ENCODE measurements at places on chromosomes 4 and X.

- no peak for DNase-seq
Observed at GRCh38 chr4:163600727-163601126, 106.2 kb downstream of the TMA16 start.

- no peak for DNase-seq
Observed at GRCh38 chr4:129428454-129428853, 332.5 kb downstream of the C4orf33 start.

DNA sequence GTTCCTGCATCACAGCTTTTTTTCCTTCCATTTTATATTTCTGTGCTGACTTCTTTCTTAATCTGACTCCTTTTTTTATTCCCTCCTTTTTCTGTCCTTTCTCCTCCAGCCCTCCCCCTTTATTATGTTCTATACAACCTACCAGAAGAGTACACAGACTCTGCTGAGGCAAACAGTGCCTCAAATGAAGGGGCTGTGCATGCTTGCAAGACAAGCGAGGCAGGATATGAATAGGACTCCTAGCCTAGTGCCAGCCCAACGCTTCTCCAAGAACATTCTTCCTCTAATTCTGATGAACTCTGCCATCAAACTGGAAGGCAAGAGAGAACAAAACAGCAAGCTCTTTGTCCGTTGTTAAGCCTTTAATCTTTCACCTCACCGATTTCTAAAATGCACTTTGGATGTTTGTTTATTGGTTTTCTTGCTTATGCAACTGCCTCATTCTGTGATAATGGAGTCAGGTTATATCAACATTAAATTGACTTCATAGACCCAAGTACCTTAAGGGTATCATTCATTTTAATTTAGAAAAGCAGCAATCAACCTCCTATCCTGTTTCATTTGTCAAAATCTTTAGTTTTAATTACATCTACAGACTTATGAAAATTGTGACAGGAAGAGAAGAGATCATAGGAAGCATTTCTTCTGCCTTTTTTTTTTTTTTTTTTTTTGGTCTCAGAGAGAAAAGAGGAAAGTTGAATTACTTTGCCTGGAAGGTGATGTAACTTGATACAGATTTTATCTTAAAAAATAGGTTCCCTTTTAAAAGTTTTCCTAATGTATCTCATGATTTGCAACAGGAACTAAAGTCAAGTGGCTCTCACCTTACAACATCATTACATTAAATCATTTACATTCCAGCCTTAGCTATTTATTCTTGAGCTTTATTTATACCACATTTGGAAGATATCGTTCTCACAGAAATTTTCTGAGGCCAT, 284.7 kb upstream of the FTHL17 start:
- no peak for DNase-seq

GRCh38 chr4:168318266-168318895, at the start of gene DDX60:
Gene DDX60, minus strand, starts transcription at chr4:168318752. Its CDS starts 7,493 bp downstream, at chr4:168311259.
- peak; percentile 10 for DNase-seq

GRCh38 chr4:181105487-181105886, 1137.7 kb upstream of the TENM3 start:
- DNase-seq, result no peak

GRCh38 chr4:123913598-123913997, 517.0 kb downstream of the SPRY1 start:
- no peak for DNase-seq

DNA sequence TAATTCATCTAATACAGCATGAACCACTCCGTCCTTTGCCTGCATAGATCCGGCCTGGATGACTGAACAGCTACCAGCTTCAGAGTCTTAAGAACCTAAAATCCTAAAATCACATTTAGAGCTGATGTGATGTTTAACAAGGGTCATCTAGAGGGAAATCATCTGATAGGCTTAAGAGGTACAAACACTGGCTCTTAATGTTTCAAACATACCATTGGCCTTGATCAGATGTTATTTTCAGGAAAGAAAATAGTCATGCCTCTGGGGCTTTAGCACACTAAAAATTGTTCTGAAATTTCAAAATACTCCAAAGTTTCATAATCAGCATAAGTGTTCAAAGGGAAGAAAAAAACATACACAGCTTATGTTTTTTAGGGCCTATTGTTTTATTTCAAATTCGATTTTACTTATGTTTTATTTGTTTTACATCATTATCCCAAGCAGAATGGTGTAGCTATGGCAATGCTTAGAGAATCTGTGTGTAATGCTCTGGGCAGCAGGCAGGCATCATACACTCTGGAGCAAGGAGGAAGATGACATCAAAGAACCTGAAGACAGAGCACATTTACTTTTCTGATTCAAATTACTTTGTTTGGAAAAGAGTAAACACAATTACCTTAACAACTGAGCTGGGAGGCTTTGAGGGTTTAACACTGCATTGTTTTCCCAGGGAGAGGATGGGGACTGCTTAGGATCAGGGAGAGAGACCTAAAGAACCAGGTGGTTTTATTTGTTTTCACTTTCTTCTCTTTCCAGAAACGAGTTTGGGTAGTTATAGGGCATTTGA, 25.3 kb upstream of the LEF1 start:
- no peak for DNase-seq

DNA sequence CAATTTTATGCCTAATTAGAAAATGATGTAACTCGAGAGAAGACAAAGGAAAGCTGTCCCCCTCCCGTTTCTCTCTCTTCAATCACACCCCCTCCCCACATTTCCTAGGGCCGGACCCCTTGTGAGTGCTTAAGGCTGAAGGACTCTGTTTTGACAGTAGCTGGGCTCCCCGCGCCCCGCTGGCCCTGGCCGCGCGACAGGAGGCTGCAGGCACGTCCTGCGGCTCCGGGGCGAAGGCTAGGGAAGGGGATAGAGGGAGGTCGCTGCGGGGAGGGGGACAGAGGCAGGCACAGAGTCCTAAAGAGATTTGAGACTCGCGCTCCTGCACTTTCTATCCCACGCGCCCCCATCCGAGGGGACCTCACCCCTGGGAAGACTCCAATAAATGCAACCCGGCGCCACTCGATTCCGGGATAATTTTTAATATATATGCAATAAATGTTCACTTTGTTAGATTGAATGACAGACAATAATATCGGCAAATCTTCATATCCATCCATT, 56.2 kb upstream of the TMEM33 start:
- DNase-seq, result no peak

DNA sequence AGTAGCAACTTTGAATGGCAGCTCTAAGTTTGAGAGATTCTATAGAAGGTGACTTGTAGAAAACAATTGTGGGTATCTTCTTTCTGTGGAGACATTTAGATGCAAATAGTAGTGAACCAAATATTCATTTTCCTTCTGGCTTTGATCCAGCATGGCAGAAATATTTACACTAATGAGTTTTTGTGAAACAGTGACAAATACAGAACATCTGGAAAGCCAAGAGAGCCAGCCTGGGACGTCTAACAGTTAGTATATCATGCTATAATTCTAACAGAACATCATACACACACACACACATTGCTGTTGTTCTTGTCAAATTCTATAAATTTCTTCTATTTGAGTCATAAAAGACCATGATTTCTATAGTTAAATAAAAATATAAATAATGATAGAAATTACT, 1777.9 kb downstream of the ARAP2 start:
- no peak for DNase-seq

DNA sequence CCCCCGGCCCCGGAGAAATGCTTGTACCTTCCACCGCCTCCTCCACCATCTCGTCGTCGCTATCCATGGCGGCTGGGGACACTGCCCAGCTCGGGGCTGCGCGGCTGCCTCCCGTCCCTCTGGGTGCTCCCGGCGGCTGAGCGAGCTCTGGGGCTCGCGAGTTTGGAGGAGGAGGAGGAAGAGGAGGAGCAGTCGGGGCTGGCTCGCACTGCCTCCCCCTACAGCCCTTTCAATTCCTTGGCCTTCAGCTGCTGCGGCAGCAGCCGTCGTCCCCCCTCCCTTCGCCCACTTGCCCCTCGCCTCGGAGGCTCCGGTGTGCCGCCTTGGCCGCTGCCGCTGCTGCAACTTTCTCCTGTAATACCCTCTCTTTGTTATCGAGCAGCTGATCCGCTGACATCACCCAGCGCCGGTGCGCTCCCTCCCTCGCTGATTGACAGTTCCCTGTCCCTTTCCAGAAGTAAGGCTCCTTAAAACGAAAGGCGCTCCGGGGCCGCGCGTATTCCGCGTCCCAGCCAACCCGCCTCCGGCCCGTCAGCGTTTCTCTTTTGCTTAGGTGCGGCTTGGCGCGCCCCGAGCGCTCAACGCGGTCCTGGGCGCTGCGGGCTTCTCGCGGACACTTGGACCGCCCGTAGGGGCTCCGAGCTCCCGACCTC, at the start of gene SETD7:
Gene SETD7, minus strand, starts transcription at position 149 of the 653 bp plus-strand sequence. Its CDS starts 82 bp downstream, at position 67.
- DNase-seq, result peak; percentile 74

- DNase-seq, result peak; percentile 62
Observed at GRCh38 chr4:7462509-7462971, 27.8 kb upstream of the PSAPL1 start.

DNA sequence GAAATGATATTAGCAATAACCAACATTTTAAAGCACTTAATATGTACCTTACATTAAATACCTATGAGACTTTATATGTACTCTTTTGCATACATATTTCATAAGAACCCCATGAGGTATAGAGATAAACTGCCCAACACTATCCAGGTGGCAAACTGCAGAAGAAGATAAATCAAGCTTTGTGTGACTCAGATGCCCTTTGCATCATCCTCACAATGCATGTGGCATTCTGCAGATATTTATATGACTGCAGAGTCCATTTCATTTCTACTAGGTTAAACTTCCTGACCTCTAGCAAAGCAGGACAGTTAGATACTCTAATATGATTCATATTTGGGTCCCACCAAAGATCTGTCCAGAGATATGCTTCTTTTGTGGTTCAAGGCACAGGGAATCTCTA, 85.6 kb upstream of the RASGEF1B start:
- no peak for DNase-seq

DNA sequence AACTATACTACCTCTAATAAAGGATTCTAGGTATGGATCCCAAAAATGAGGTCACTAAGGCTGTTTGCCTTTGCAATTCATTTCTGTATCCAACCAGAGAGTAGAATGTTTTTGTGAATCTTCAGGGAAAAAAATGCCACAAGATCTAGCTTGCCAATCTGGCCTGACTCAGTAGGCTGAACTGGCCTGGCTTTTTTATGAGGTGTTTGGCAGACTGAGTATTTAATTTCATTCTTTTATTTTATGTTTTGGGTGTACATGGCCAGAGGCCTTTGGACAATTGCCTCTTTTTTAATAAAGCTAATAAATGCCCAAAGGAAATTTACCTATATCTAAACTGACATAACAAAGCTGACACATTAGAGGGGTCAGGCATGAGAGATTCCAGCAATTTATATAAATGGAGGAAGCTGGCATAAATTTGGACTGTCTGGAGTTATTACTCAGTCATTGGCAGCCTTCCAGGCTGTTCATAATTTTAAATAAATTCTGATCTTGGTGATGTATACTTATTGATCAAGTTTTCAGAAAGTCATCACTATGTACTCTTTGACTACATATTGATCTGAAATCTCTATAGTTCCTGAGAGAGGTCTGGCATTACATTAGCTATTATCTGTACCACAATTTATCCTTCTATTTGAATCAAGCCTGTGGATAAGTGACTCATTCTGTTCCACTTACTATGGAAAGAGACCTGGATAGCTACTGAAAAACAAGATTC, 376.4 kb upstream of the NOCT start:
- no peak for DNase-seq

GRCh38 chrX:20060961-20061748, 55.6 kb downstream of the MAP7D2 start:
- no peak for DNase-seq

DNA sequence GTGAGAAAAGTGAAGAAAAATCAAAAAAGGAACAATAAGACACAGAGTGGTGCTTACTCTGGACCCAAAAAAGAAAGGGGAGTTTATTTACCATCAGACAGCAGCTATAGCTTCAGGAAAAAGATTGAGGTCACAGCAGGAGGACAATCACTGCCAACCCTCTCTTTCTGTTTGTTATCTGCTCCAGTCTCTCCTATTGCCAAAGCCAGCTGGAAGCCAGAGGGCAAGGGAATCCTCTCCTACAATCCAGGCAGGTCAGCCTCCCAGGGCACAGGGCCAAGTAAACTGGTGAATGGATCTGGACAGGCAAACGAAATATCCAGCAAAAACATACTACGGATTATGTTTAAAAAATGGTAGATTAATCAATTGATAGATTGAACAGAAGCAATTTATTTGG, 306.9 kb upstream of the SLIT2 start:
- peak; percentile 90 for DNase-seq

DNA sequence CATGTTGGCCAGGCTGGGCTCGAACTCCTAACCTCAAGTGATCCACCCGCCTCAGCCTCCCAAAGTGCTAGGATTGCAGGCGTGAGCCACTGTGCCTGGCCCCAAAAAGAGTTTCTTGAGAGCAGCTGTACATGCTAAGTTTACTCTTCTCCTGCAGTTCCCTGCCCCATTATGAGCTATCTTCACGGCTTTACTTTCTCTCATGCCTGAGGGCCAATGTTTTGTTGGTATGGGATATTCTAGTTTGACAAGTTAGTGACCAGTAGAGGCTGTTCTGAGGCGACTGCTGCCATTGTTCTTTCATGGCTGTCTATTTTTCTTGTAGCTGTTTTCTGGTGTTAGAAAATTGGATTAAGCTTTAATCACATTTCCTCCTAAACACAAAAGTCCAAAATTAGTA, 78.0 kb upstream of the STX18 start:
- no peak for DNase-seq

DNA sequence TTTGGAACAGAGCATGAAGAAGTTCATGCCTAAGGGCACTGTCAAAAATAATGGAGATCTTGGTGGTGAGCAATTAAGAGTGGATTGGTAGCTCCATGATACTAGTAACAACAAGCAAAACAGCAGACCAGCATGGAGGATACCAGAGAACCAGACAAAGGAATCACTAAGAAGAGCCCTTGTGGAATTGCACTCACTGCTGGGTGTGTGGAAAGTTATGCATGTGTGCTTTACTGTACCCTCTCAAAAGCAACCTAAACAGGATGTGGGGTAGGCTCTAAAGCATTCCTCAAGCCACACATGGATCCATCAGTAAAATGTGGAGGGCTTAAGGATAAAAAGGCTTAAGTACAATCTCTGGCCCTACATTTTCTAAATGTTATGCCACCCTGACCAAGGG, 69.5 kb downstream of the AR start:
- no peak for DNase-seq

DNA sequence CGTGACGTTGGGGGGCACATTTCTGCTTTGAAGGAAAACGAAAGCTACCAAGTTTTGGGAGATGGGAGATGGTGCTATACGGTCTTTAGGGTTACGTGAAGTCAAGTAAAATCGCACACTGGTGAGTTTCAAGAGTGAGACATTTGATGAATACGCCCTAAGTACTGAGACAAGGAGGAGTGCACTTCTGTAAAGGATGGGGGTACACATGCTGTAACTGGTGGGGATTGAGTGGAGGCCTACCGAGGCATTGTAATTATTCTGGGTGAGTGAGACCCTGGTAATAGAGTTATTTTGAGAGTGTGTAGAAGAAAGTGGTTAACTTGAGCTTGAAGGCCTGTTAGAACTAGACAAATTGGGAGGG, 536 bp downstream of the SH3BGRL start:
- no peak for DNase-seq

DNA sequence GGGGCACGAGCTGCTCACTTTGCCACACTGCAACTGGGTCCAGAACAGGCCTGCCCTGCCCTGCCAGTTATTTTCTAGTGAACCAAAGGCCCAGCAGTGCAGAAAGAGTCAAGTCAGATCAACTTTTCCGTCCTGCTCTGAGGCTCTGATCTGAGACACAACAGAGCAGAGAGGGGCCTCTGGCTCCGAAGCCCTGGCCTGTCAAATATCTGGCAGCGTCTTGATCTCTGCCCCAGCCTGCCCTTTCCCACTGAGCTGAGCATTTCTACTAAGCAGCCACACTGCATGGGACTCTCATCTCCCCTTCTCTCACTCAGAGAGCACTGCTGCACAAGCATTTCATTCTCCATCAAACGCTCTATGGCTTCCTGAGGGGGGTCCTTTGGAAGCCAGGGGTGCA, 11.8 kb downstream of the IGFBP7 start:
- DNase-seq, result no peak
